CD4-positive, alpha-beta T cell treated with Interleukin-21 for 1 hour (primary cell): ENCODE measurements at places on chromosomes 6 and 20.

DNA sequence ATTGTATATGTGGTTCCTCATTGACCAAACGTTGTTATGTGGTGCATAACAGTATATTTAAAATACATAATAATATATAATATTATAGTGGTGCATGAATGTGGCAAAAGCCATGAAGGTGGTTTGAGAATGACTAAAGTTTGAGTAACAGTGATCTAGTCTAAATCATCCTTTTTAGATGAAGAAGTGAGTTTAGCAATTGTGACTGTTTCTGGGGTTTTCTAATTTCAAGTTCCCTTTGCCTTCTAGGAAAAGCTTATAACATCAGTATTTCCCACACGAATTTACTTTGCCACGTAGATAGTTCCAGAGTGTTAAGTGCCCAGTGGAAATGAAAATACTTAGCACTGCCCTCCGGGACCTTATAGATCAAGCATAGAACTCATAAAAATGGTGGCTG lies 40.9 kb downstream of the ARFGEF2 start:
- no peak for DNase-seq

DNA sequence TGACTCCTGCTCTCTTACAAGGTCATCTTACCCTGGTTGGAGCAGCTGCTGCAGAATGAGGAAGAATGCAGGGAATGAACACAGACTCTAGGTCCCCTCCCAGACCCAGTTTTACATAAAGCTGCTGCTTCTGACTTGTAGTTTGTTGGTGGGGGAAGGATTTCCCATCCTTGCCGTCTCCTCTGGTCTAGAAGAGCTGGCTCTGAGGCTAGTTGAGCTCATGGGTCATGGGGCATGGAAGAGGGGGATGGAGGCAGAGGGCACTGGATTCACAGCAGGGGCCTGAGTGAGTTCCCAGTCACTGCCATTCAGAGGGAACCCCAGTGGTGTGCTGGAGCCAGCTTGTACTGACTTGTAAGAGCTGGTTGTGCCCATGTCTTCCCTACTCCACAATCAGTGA lies 9.2 kb upstream of the GUCA1A start:
- DNase-seq = no peak

GRCh38 chr6:22254886-22255285 lies 42.0 kb downstream of the PRL start:
- DNase-seq = no peak

DNA sequence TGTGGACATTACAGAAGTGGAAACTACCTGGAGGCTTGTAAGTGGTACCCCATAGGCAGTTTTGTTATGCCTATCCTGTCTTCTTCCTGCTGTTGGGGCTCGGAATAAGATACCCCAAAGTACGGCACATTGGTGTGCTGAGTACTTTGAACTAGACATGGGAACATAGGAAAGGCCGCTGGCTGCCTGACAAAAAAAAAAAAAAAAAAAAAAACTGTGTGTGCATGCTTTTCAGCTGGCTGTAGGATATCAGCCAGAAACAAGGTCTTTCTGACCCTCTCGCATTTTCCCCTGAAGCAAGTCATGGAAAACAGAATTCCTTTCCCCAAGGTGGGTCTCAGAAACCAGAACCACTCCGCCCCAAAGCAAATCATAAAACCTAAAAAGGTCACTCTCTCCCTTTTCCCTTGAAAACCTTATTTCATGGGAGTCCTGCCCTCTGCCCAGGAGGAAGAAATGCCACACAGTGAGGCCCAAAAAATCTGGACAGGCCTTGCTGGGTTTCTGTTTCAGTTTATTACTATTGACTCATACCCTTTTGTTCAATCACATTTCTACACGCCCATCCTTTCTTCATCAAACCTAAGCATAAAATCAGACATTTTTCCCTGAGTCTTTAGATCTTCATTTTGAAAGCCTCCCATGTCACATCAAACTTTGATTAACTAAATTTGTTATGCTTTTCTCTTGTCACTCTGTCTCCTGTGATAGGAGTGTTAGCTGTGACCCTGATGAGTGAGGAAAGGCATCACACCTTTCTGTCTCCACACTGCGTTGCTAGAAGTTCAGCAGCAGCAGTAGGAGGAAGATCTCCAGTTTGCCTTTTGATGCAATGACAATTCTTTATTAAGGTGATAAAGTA lies 17.2 kb downstream of the SLC2A12 start:
- DNase-seq = no peak

DNA sequence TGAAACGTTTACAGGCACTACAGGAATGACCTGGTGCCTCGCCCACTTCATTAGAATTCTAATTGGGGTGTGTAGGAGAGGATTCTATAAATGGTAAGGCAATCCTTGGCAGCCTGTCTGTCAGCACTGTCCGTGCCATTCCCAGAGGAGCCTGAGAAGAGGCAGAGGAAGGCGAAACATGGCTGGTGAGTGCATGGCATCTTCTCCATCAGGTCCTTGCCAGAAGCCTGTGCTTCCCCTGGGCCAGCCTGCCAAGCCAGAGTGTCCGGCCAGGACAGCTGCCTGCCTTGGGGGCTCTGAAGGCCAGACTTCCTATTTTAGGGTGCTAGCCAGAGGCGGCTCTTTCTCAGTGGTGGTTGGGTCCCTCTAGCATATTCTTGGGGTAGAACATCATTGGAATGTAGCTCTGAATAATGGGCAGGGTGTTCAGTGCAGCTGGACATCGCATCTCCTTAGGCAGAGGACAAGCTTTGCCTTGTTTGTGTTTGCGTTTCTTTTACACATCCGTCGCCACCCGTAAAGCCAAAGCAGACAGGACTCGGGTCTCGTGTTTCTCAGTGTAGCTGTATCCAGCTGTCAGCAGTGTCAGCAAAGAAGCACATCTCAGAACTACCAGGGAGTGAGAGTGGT lies at the start of gene TGM3:
TGM3 (plus strand) TSS at position 116 of the 630 bp plus-strand sequence; CDS start at position 179, 63 bp downstream.
- DNase-seq = no peak

DNA sequence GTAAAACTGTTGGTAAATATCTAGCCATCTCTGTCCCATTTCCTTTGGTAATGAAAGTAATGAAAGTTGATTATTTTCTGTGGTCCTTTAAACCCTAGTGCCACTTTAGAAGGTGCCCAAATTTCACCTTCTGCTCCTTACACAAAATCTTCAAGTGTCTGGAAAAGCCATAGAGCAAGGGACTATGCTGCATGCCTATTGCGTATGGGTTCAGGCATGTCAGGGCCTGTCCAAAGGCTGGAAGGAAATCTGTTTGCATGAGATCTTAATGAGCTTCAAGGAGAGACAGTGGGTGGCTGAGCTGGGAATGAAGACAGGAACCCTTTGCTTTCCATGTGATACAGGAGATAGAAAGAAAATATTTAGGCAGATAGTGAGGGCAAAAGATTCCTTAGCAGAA lies 66.6 kb upstream of the CCN6 start:
- DNase-seq = no peak

DNA sequence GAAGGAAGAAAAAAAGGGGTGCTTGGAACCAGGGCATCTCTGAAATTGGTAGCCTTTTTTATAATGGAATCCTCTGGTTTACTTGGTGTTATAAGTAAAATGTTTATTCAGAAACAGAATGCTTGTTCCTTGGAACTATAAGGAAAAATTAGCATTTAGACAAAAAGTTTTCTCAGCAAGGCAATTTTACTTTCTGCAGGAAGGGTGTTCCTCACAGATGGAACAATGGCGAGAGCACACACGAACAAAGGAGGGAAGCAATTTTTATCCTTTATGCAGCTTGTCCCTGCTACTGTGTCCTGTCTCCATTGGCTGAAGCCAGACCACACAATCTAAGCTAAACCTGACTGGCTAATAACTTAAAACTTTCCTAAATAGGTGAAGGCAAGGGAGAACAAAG lies 22.7 kb upstream of the FANCE start:
- no peak for DNase-seq

DNA sequence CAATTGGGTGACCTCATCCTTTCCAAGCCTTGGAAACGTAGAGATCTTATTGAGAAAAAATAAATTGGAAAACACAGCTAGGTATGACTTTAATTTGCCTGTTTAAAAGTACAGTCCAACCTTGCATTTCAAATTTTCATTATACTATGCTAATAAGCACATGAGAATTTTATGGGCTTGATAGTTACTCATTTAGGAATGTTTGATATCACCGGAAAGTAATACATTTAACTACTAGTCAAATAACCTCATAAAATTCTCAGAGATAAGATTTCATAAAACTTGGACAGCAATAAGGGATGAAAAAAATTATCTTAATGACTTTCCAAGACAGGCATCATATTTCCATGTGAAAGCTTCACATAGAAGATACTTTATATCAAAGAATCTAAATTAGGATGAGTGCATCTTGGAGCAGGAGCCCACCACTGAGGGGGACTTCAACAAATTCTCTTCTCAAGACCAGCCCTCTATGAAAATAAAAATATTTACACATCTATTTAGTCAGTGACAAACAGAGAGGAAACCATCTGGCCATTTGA lies 236.3 kb downstream of the EPHA7 start:
- no peak for DNase-seq

GRCh38 chr6:1310628-1311399 lies 1.1 kb upstream of the FOXQ1 start:
- no peak for DNase-seq
